ENCODE measurements at places on chromosomes 6 and 20.

DNA sequence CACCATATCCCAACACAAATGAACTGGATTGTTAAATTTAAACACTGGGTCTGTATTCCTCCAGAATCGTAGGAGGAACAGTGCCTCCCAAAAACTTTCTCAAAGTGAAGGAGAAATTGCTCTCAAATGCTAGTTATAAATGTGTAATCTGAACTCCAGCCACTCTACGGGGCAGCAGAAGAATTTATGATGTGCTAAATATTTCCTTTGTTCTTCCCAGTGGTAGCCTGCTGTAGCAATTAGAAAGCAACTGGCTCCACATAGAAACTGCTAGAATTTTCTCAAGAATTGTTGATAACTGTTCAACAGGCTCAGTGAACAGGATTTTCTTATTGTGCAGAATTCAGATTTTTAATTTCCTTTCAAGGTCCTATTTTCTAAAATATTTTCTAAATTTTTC, 49.8 kb upstream of the EYA4 start:
- no peak for DNase-seq

DNA sequence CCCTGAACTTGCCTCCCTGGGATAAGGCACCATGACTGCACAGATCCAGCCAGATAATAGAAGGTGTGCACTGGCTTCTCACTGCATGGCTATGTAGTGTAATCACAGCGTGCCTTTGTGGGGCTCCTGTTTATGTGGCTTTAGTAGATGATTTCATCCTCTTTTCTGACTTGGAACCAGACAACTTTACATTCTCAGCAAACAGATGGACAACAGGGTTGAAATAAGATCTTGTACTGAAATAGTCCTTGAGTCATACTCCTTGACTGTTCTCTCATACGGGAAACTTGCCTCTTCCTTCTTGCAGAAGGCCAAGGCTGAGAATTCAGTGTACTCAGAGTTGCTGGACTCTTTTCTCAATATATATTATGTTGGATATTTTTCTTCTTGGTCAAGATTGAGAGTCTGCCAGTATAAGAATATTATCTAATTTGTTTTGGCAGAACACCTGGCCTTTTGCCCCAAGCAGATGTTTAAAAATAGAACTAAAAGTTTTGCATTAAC, 25.0 kb upstream of the RNF144B start:
- DNase-seq: peak; percentile 86

GRCh38 chr20:21189761-21190523, 64.1 kb downstream of the KIZ start:
- DNase-seq: no peak

DNA sequence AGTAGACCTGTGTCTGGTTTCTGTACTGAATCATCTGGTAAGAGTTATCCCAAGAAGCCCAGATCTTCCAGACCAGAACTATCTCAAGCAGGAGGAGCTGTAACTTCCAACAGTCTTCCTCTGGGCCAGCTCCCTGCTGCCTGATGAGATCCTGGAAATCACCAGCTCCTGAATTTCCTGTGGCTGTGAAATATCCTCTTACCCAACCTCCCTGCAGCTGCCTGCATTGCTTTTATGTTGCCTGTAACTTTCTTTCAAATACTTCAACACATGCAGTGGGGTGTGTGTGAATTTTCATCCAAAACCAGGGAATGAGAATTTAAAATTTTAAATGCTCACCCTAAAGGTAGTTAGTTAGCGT, 160.5 kb upstream of the LAMP5 start:
- no peak for DNase-seq

DNA sequence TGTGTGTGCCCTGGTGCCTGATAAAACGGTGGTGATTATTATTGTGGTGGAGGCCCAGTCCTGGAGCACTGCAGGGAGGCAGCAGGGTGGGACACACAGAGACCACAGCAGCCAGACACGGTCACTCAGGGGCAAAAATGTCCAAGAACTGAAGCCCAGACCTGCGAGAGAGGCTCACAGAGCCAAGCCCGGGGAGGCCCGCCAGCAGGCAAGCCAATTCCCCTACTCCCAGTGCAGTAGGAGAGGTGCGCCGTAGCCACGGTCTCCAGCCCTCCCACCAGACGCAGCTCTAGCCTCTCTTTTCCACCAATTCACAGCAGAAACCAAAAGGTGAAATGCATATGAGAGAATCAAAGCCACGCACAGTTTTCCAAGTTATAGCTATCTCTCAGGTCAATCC, 179.4 kb upstream of the TAB2 start:
- no peak for DNase-seq

DNA sequence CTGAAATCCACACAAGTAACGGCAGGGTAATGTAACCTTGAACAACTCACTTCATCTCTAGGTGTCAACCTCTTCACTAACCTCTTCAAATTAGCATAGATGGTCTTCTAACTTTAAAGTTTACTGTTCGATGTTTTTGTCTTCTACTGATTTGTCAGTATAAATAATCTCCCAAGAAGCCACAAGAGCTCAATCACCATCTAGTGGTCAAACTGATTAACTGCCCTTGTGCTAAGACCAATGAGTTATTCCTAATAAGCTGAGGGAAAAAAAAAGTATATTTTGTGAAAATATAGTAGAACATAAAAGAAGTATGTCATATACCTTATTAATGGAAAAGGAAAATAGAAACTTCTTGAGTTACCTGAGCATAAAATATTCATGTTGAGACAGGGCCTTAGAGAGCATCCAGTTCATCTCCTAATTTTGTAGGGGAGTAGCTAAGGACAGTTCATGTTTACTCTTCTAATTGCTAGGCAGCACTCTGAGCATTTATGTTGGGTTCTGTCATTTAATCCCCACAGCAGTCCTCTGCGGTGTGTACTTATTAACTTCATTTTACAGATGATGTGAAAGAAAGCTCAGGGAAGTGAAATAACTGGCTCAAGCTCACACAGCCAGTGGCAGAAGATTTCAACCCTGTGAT, 317.1 kb downstream of the ESR1 start:
- peak; percentile 55 for DNase-seq

- DNase-seq: no peak
Measured at GRCh38 chr6:24589334-24589733, 56.7 kb downstream of the KIAA0319 start.

DNA sequence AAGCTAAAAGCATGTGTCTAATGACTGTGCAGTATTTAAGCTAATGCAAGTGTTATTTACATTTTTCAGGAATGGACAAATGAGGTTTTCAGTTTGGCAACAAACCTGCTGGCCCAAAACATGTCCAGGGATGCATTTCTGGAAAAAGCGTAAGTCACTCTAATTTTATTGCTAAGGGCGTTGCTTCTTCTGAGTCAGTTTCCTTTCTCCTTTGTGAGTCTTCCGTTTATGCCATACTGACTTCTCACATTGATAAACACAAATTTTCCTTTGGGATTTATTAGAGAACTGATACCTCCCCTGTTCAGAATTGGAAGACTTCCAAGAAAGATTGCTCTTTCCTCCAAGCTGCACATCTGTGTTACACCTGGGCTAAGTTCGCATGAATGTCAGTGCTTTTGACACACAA, 422.9 kb upstream of the PLCB4 start:
- peak; percentile 74 for DNase-seq

DNA sequence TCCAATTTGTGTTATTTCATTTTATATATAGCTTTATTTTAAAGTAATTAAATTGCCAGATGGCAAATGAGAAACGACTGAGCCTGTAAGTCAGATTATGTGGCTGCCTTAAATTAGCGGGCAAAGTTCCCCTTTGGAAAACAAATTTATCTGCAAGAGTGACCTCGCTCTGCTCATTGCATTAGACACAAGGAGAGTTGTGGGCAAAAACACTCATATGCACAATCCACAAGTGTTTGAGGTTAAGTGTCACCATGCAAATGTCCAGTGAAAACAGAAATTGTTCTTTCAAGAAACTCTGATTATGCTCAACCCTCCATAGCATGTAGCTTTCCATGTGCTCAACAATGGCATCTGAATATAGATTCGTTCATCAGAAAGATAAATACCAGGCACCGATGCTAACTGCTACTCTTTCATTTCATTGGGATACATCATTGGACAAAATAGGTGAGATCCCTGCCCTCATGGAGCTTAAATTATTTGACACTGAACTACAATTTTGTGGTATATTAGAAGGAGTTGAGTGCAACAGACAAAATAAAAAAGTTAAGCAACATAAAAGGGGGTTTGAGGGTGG, 1.7 kb upstream of the NHSL1 start:
- DNase-seq: no peak

DNA sequence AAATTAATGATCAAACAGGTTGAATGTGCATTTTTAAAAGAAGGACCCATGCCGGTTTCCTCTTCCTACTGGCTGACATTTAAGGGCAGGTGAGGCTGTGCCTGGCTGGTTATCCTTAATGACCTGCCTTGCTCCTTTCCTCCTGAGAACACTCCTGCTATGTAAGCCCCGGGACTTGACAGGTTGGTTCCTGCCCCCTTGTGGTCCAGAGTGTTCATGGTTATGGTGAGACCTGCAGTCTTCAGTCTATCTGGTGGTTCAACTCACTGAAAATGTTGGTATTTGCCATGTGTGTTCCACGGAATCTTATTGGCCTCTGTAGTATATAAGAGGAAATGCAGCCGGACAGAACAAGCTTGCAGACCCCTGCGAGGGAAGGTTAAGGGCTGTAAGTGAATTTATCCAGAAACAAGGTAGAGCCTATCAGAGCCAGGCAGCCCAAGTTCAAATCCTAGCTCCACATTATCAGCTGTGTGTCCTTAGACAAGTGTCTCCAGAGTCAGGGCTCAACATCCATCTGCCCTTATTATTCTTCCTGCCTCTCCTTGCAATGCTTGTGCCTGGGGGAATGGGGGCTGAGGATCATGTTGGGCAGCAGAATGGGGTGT, 5.2 kb upstream of the BPIFA3 start:
- DNase-seq: peak; percentile 13

- peak; percentile 84 for DNase-seq
Measured at GRCh38 chr6:56727097-56727850, 84.6 kb upstream of the DST start.

DNA sequence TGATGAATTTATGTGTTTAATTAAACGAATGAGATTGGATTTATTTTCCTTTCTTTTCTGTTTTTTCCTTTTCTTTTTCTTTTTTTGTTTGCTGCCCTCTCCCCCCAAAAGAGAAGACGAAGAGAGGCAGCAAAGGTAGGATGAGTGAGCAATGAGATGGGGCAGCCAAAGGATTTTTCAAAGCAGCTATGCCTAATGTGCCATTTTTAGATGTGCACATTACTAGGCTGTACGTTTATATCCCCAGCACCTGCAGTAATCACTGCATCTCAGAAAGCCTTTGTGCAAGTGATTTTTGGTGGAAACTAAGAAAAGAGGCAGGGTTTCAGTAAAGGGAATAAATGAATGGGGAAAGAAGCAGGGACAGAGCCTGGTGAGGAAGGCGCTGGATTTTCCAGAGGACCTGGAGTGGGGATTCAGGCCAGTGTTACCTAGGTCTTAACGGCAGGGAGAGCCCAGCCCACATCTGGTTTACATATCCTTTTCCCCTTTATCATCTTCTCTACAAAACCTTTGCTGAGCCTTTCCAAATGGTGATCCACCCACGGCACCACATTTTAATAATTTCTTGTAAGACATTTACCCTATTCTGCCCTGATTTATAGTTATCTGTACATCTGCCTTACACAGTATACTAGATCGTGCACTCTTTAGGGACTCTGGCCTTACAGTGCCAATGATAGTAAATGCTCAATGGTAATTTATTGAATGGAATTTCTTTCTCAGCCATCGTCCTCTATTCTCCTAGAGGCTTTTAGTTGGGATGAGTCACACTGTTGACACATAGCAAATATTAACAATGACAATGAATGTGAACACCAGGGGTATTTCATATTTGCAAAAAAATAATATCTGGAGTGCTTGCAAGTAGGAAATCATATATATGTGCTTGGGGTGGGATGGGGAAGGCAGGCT, 38.3 kb upstream of the ATXN1 start:
- peak; percentile 63 for DNase-seq

- no peak for DNase-seq
Measured at GRCh38 chr6:5640614-5641013, 366.1 kb downstream of the NRN1 start.

DNA sequence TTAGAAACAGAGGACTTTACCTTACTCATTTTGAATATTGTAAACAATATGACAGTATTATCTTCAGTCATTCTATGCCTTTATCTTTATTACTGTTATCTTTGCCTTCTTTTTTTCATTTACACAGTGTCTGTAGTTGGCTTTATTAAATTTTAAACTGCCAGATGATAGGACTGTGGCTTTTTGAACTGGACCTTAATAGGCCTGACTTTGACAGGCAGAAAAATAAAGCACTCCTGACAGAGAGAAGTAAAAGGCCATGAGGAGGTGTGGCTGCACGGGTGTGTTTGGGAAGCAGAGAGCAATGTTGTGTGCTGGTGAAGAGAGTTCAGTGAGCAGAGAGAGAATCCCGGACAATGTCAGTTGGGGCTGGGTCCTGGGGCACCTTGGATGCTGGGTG, 7.8 kb downstream of the TRIM40 start:
- DNase-seq: no peak

- DNase-seq: no peak
Measured at GRCh38 chr6:14723535-14724086, 522.3 kb upstream of the JARID2 start.

GRCh38 chr20:63973636-63974401, 4.1 kb upstream of the ZNF512B start:
- peak; percentile 73 for DNase-seq

DNA sequence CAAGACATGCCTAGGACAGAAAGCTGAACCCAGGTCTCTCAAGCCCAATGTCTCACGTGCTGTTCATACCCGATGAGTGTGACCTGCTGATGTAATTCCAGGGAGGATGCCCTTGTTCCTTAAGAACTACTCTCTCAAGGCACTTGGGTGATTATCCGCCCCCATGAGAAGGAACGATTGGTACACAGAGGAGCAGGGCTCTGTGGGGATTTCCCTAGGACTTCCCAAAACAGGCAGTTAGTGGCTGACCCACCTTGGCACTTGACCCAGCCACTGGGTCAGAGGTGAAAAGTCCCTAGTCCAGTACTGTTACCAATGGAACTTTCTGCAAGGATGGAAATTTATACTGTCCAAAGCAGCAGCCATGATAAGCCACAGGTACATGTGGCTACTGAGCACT, 9.2 kb upstream of the BPIFB6 start:
- DNase-seq: no peak

DNA sequence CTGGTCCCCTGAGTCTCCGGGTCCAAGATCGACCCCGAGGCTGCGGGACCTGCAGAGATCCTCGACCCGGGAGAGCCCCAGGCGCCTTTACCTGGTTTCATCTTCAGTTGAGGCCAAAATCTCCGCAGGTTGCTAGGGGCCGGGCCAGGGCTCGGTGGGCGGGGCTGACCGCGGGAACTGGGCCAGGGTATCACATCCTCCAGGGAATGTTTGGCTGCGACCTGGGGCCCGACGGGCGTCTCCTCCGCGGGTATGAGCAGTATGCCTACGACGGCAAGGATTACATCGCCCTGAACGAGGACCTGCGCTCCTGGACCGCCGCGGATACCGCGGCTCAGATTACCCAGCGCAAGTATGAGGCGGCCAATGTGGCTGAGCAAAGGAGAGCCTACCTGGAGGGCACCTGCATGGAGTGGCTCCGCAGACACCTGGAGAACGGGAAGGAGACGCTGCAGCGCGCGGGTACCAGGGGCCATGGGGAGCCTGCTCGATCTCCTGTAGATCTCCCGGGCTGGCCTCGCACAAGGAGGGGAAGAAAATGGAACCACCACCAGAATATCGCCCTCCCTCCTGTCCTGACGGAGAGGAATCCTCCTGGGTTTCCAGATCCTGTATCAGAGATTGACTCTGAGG, 53.8 kb upstream of the POLR1H start:
- no peak for DNase-seq
